ENCODE measurements at places on chromosomes 5 and 9.

DNA sequence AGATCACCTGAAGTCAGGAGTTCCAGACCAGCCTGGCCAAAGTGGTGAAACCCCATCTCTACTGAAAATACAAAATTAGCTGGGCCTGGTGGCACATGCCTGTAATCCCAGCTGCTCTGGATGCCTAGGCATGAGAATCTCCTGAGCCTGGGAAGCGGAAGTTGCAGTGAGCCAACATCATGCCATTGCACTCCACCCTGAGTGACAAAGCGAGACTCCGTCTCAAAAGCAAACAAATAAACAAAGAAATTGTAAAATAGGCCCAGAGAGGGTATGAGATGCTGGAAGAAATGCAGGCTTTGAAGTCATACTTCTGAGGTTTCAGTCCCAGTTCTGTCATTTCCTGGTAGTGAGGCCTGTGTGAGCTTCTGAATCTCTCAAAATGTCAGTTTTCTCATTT is 5.3 kb upstream of the ARHGEF37 start:
- DNase-seq, result no peak

GRCh38 chr5:171619744-171620143 is 165.9 kb upstream of the SMIM23 start:
- no peak for DNase-seq

- DNase-seq, result no peak
Measured at GRCh38 chr9:13443346-13444244, 164.1 kb upstream of the MPDZ start.

DNA sequence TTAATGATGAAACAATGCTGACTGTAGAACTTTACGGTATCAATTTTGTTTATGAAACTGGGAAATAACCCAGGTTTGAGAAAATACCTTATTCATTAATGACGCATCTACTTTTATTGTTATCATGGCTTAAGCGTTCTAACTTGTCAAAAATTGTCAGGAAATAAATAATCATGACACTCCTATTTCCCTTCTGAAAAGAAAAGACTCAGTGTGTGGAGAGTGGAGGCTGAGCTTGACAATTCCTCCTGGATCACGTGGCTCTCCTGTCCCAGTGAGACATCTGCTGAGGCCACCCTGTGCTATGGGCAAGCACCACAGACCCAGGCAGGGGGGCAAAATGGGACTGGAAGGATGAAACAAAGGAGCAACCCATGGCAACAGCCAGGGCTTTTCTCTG is 466.4 kb downstream of the ZNF608 start:
- DNase-seq, result no peak

DNA sequence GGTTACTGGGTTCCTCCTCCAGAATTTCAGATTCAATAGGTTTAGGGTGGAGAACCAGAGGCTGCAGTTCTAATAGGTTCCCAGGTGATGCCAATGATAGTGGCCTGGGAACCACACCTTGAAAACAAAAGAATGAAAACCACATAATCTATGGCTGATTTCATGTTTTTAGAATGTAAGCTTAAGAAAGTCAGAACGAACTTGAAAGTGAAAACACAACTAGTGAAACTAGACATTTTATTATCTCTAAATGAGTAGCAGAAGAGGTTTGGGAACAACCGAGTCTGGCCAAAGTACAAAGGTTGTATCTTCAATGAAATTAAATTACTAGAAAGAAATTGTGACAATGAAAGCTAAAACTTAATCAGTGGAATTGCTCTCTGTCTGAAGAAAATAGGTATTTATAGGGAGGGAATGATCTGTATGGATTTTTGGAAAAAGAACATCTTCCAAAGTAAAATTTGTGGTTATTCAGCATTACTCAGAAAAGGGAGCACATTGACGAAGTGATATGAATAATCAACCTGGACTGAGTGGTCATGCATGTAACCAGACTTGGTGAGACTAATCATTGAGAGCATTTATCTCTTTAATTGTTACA is 24.9 kb upstream of the CEP120 start:
- no peak for DNase-seq

DNA sequence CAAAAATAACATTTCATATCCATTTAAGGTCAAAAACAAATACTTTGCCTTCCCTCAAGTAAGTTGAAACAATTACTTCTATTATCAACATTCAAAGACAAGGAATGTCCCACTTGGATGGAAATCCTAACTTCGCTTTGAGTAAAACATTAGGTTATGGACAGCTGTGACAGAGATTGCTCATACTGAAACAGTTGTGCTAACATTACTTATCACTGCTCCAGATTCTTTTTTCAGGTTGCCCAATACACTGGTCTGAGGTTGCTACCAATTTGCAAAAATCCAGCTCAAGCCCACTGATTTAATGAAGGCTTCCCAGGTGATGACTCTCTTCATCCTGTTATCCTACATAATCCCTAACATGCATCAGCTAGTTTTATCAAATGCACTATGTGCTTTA is 98.3 kb downstream of the UBAP2 start:
- no peak for DNase-seq

DNA sequence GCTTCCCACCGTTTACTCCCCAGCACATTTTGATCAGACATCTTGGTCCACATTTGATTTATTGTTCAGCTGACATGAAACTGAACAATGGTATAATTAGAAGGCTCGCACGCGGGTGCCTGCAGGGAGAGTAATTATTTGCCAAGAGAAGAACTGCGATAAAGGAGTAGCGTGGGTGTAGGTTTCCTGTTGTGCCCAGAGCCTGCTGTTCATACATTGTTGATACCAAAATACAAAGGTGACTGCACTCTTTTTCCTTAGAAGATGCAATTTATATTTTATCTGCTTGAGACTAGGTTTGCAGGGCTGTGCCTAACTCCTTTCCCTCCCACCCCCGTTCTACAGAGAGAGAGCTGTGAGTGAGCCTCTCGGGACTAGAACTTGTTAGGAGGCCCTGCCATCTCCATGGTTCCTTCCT is 241.8 kb upstream of the MSX2 start:
- DNase-seq, result no peak

- no peak for DNase-seq
Measured at GRCh38 chr9:94002316-94003140, 47.4 kb upstream of the BARX1 start.

- DNase-seq, result no peak
Measured at GRCh38 chr9:130095872-130096271, 42.2 kb downstream of the GPR107 start.

DNA sequence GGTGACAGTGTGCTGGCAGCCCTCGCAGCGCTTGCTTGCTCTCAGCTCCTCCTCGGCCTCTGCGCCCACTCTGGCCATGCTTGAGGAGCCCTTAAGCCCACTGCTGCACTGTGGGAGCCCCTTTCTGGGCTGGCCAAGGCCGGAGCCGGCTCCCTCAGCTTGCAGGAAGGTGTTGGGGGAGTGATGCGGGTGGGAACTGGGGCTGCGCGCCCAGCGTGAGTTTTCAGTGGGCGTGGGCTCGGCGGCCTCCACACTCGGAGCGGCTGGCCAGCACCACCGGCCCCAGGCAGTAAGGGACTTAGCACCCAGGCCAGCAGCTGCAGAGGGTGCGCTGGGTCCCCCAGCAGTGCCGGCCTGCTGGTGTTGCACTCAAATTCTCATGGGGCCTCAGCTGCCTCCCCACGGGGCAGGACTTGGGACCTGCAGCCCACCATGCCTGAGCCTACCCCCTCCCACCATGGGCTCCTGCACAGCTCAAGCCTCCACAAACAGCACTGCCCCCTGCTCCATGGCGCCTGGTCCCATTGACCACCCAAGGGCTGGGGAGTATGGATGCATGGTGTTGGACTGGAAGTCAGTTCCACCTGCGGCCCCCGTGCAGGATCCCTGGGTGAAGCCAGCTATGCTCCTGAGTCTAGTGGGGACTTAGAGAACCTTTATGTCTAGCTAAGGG is 223.1 kb upstream of the PTPRD start:
- DNase-seq, result no peak

DNA sequence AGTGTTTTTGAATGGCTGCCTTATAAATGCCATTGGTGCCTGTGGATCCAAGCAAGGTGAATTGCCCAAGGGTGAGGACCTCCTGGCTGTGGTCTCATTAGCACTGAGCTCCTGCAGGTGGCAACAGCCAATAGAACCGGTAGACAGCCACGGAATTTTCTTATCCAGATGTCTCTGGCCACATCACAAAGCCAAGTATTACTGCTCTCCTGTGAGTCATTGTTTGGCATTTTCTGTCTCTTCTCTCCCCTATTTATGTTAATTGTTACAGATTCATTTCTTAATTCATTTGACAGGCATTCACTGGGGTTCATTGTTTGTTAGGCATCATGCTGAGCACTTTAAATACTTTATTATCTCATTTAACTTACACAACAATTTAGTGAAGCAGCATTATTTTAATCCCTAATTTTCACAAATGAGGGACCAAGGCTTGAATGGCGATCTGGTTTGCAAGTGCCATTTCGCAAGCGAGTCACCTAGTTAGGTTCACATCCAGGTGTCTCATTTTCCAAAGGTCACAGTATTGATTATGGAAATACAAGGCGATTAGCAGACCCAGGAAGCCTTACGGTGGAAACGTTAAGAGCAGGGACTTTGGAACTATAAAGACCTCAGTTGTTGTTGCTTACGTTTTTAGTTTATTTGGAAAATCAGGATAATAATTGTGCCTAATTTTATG is 58.2 kb upstream of the DPYSL3 start:
- DNase-seq, result no peak

- DNase-seq, result no peak
Measured at GRCh38 chr5:180021900-180022299, 49.7 kb downstream of the RNF130 start.

DNA sequence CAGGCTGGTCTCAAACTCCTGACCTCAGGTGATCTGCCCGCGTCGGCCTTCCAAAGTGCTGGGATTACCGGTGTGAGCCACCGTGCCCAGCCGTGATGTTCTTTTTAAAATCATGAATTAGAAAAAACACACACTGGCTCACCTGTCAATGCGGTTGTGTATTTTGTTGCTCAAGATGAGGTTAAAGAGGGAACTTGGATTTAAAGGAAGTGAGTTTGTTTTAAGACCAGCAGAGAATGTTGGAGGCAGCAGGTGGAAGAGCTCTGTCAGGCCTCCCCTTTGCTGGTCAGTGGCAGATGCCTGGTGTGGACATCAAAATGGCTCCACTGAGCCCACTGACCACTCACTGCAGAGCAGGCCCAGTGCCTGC is 38.9 kb downstream of the WNK2 start:
- DNase-seq, result no peak

DNA sequence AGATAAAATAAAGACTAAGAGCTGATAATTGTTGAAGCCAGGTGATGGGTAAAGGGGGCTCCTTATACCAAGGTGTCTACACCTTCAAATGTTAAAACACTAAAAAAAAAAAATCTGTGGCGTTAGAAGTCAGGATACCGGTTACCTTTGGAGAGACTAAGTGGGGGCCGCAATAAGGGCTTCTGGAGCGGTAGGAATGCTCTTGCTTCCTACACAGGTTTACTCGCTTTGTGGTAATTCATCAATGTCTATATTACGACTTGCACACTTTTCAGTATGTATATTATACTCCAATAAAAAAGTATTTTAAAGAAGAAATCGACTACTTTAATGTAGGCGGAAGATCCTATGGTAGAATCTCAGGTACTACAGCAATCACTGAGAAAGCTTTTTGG is 12.5 kb downstream of the MRPS27 start:
- no peak for DNase-seq

DNA sequence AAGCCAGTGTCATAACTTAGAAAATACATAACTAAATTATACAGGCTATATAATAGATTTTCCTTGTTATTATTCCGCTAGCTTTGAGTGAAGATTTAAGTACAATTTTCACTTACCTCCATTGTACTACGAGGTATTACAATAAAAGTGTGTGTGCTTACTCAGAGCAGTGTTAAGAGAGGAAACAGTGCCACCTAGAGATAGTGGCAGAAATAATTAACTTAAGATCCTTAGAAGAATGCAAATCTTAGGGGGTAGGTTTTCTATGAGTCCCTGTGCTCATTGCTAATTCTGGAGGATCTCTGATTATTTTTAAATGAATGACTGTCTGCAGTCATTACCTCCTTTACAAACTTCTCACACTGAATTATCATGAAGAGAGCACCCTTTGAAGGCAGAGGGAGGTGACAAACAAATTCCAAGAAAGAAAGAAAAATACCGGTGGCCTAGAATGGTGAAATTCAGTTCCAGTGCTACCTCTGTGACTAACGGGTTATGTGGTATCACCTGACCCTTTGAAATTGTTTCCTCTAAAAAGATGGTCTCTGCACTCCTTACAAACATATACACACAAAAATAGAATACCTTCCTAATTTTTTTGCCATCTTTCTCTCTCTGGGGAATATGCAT is 379.8 kb downstream of the TRIM36 start:
- no peak for DNase-seq

- DNase-seq, result no peak
Measured at GRCh38 chr5:149940941-149941644, 3.5 kb downstream of the PDE6A start.

DNA sequence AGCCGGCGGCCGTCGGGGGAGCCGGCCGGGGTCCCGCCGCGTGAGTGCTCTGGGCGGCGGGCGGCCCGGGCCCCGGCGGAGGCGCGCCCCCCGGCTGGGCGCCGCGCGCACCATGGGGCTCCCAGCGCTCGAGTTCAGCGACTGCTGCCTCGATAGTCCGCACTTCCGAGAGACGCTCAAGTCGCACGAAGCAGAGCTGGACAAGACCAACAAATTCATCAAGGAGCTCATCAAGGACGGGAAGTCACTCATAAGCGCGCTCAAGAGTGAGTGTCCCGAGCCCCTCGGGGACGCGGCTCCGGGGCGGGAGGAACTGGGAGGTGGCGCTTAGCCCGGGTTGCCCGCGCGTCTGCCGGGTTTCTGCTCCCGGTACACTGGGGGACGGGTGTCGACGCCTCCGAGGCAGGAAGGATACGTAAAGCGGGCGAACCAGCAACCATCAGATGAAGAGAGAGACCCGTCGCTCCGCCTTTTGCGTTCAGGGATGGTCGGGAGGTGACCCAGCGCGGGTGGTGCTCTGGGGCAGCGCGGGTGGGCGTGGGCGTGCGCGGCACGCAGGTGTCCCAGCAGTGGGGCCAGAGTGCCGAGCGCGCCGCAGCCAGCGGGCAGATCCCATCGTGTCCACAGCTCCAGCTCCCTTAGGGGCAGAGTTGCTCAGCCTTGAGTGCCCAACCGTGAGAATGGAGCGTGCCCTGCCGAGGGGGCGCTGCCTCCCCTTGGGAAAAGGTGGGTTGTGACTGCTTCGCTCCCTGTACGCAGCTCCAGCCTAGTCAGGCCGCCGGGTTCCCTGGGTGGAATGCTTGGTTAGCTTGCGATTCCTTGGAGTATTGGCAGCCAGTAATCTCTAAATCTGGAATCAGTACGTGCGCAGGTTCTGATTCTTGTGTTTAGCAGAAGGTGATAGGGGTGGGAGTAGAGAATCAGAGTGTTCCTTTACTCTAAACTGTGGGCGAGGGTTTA is 753 bp downstream of the ARHGAP26 start:
- no peak for DNase-seq
